Spinal cord (tissue), 10 donors: ENCODE measurements at places on chromosomes 1 and 21. TPM values are rescaled to one million over a fixed set of nuclear protein-coding genes. Genes with fewer than 3 reads are reported as not detected.

Gene GPR25
- 0.63 TPM for polyA plus RNA-seq

Gene TRIM63
- not detected for polyA plus RNA-seq

Gene SPRR2D
- polyA plus RNA-seq = not detected

Gene RGS8
- polyA plus RNA-seq = 9.4 TPM

DNA sequence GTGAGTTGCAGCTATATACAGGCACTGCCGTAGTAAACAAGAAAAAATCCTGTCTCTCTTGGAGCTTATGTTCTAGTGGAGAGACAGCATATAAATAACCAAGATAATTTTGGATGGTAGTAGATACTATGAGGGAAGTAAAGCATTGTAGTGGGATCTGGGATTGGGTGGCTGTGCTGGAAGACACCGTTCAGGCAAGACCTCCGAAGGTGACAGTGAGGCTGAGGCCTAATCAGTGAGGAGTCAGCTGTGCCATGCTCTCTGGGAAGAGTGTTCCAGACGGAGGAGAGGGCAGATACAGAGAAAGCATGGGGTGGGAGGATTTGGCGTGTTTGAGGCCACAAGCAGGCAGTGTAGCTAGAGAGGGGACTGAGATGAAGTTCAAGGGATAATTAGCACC, 6.0 kb downstream of the TMEM222 start:
- DNase-seq = no peak

- DNase-seq = no peak
Observed at GRCh38 chr1:150141452-150141851, 8.3 kb upstream of the PLEKHO1 start.

GRCh38 chr1:59279645-59280044, 17.2 kb upstream of the FGGY start:
- no peak for DNase-seq

- DNase-seq = no peak
Observed at GRCh38 chr1:208233546-208233945, 10.6 kb downstream of the PLXNA2 start.

GRCh38 chr1:12173041-12173509, 6.3 kb downstream of the TNFRSF1B start:
- no peak for DNase-seq
